Smooth muscle cell of the pulmonary artery (primary cell): ENCODE measurements at places on chromosomes 2 and 18. TPM values are rescaled to one million over a fixed set of nuclear protein-coding genes. Genes with fewer than 3 reads are reported as not detected.

SP9 gene
- not detected in 2 replicates for total RNA-seq

IL36RN gene
- not detected in 2 replicates for total RNA-seq

CDKL4 gene
- total RNA-seq = 0.66 and 0.91 TPM in 2 replicates

KATNAL2 gene
- total RNA-seq = 2.2 and 4.1 TPM in 2 replicates

ASB18 gene
- total RNA-seq = not detected in 2 replicates
